ENCODE measurements at places on chromosomes 7 and 10. TPM values are rescaled to one million over a fixed set of nuclear protein-coding genes. Genes with fewer than 3 reads are reported as not detected.

The DLX6 gene
- total RNA-seq = not detected

The KLF14 gene
- not detected for total RNA-seq

- no peak for DNase-seq
Observed at GRCh38 chr7:78326876-78327275, 528.3 kb downstream of the PHTF2 start.

GRCh38 chr10:127943336-127943910 lies 36.5 kb downstream of the PTPRE start:
- DNase-seq = no peak

DNA sequence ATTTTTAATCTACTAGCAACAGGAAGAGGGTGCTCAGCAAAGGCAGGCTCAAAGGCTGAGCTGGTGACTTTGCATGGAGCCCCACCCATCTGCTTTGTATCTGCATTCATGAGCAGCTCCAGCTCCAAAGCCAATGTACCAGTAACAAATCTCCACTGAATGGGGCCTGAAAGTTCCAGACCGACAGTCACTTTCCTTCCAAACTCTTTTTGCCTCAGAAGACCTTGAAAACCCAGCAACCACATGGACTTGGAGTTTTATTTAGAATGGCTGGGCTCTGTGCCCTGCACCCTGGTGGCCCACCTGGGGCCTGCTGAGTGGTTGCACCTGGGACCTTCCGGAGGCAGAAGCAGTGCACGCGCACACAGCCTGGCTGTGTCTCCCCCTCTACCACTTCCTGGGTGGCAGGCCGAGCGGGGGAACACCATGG lies 195.0 kb upstream of the PLXNA4 start:
- DNase-seq = peak; percentile 11

DNA sequence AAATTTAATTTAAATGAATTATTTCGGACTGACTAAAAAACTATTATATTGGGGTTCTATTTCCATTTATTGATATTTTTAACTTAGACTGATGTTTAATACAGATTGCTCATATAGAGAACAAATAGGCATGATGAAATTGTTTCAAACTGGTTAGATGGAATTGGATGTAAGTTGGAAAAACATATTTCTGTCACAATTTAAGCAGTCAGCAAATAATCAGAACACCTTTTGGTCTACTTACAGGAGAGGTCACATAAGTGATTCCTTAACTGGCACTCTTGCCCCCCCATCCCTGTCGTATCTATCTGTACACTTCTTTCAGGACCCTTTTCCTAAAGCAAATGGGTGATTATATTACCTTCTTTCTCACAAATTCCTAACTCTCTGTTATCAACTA lies 138.4 kb downstream of the PLXDC2 start:
- no peak for DNase-seq

GRCh38 chr10:62638062-62638477 lies 166.4 kb upstream of the ADO start:
- no peak for DNase-seq

DNA sequence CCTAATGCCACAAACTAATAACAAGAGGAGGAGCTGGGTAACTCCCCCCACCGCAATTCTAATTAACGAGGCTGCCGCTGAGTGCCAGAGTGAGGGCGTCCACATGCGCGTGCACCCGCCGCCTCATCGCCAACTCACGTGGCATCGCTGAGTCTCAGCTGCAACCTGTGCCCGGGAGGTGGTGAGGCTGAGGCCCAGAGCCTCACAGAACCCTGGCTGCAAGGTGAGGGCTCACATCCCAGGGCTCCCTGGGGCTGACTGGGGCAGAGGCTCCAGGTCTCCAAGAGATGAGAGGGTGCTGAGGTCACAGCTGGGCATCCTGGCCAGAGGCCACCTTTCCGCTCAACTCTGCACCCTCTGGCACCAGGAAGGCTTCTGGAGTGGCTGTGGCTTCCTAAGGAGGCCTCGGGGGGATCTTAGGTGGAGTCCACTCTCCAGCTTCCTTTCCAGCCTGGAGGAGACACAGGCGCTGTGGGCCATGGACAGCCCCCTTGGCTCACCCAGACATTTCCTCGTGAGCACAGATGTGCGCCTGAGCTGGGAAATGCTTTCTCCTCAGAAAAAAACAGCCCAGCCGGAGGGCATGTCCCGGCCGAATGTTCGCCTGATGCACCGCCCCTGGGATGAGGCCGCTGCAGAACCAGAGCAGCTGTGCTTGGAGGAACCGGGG lies 242.6 kb downstream of the MAD1L1 start:
- DNase-seq = no peak

GRCh38 chr10:121597504-121598262 lies 561 bp downstream of the FGFR2 start:
- no peak for DNase-seq

Measured in naive thymus-derived CD8-positive, alpha-beta T cell (primary cell).